Cortex of kidney (tissue), 1 donor: ENCODE measurements at places on chromosomes 2 and 18.

GRCh38 chr2:99067871-99068625, 73.5 kb upstream of the C2orf15 start:
- no peak for DNase-seq

DNA sequence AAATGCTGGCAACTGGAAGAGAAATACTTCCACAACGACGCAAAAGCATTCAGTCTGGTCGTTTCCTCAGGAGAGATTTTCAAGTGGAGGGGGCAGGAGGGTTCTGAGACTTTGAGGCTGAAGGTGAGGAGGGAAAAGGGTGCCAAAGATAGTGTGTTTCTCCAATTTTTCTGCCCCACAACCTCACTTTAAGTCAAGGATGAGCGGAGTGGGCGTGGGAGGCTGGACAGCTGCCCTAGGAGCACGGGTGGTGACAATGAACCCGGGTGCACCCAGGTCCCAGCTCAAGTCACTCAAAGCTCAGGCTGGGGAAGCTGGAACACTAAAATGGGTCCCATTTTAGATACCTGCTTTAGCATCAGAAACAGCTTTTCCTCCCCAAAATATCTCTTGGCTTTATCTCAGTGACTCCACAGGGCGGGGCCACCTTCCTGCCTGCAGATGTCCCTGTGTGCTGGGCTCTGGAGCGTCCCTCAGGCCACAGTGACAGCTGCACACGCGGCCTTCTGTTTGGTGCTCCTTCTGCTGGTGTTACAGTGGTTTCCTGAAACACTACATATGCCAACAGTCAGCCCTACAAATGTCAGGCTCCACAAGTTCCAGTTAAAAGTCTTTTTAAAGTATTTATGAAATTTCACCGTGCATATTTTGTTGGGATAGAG, 1.4 kb upstream of the MBP start:
- no peak for DNase-seq

DNA sequence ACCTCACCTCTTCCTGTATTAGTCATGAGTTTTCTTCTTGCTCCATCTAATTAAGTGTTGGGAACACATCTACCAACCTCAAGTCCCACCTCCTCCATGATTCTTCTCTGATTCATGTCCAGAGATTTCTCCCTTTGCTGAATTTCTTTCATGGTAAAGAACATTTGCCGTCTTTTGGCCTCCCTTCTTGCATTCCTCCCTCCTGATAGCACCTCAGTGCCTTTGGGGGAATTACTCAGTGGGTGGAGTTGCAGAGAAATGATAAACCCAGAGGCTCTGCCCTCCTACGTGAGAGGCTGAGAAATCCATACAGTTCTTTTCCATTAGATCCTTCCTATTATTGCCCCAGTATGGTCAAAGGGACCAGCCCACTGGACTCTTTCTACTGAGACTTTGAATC, 651.9 kb downstream of the SLC4A3 start:
- DNase-seq: no peak

- no peak for DNase-seq
Measured at GRCh38 chr2:5453220-5454050, 238.7 kb upstream of the SOX11 start.
